ENCODE measurements at places on chromosomes 2 and 18.

DNA sequence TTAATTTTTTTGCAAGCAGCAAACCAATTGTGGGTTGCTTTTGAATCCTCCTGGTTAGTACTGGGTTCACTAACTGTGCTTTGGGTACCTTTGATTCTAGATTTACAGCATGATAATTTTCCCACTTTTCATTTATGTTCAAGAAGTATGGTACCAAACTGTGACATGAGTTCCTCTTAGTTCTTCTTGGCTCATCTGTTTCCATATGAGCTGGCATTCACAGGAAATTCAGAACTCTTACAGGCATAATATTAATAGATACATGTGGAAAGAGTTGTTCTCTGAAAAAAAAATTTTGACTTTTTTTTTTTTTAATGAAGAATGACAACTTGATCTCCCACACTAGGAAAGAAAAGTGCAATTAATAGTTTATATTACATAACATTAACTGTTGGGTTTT lies 59.4 kb downstream of the FMNL2 start:
- no peak for DNase-seq

- no peak for DNase-seq
Observed at GRCh38 chr2:8203364-8203763, 478.5 kb upstream of the ID2 start.

DNA sequence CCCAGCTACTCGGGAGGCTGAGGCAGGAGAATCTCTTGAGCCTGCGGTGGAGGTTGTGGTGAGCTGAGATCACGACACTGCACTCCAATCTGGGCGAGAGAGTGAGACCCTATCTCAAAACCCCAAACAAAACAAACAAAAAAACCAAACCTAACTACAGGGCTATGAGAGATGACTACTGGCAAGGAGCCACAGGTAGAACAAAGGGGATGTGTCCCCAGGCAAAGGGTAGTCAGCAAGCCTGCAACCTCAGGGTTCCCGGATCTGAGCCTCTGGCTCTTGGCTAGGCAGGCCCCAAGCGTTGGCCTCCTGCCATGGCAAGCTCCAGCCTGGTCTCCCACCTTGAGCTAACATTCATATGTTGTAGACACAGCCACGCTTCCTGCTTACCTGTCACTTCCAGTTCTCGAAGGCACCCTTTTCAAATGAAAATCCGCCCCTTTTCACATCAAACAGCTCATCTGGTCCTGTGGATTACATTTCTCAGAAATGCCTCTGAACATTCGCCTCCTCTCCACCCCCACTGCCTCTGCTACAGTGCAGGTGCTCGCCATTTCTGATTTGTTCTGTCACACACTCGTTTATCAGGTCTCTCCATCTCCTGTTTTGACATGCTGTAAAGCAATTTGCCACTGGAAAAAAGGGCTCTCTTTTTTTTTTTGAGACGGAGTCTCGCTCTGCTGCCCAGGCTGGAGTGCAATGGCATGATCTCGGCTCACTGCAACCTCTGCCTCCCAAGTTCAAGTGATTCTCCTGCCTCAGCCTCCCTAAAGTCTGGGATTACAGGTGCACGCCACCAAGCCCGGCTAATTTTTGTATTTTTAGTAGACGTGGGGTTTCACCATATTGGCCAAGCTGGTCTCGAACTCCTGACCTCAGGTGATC lies 13.1 kb upstream of the ACTR3 start:
- DNase-seq: peak; percentile 89

- DNase-seq: no peak
Observed at GRCh38 chr2:100520224-100520623, 42.6 kb upstream of the PDCL3 start.

- DNase-seq: no peak
Observed at GRCh38 chr2:229335330-229335729, 64.2 kb upstream of the PID1 start.

DNA sequence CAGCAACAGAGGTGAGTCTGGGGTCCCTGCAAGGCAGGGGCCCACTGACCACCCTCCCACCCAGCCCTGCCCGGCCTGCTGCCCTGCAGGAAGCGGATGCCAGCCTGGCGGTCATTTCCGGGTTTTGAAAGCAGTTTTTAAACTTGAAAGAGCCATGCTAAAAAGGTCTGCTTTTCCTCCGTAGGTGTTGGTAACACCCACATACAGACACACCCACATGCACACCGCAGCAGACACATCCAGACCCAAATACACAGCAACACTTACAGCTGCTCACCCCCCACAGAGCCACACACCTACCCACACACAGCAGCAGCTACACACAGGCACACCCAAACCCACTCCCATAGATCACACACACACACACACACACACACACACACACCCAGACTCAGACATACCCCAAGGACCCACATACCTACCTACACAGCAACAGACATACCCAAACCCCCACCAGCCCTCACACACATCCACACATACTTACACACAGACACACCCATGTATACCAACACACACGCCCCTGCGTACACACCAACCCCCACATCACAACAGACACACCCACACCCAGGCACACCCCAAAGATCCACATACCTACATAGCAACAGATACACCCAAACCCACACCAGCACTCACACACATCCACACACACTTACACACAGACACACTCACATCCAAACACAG lies 7.6 kb downstream of the ZFP36L2 start:
- DNase-seq: peak; percentile 56

DNA sequence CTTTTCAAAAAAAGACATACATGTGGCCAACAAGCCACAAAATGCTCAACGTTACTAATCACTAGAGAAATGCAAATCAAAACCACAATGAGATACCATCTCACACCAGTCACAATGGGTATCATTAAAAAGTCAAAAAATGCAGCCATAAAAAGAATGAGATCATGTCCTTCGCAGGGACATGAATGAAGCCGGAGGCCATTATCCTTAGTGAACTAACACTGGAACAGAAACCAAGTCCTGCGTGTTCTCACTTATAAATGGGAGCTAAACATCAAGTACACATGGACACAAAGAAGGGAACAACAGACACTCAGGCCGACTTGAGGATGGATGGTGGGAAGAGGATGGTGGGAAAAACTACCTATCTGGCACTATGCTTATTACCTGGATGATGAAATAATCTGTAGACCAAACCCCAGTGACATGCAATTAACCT lies 17.8 kb upstream of the ATL2 start:
- no peak for DNase-seq

DNA sequence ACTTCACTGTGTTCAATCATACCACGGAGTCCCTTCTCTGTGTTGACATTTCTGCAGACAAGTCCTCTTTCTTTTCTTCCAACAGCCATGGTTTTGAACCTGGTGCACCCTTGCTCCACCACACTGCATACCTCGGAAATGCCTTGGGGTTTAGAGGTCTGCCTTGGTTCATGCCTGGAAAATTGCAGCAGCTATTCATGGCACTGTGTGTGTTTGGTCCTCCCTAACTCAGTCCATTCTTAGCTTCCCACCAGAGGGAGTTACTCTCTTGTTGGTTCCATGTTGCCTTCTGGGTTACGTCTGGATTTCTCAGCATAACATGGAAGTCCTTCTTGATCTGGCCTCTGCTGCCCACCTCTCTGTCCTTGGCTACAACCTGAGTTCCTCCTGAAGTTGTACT lies 206.0 kb downstream of the FHOD3 start:
- DNase-seq: no peak

DNA sequence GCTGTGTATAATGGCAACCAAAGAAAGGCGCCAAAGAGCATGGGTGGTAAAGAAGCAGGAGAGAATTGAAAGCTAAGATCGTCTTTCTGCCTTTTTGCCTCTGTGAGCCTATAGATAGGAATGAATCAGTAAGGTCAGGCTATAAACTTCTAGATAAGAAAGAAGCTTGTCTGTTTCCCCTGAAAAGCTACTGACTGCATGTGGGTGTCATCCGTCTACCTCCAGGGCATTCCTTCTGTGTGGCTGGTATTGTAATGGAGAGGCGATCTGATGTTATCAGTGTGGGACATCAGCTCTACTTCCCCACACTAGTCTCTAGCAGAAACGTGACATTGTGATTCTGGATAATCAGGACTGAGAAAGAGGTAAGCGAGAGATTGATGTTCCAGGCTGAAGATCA lies 63.4 kb upstream of the PLA2R1 start:
- no peak for DNase-seq

GRCh38 chr2:223613017-223613950 lies 11.1 kb upstream of the SCG2 start:
- no peak for DNase-seq

GRCh38 chr18:7684966-7685365 lies 117.8 kb downstream of the PTPRM start:
- no peak for DNase-seq

GRCh38 chr2:179255129-179255528 lies 9.5 kb downstream of the SESTD1 start:
- no peak for DNase-seq

DNA sequence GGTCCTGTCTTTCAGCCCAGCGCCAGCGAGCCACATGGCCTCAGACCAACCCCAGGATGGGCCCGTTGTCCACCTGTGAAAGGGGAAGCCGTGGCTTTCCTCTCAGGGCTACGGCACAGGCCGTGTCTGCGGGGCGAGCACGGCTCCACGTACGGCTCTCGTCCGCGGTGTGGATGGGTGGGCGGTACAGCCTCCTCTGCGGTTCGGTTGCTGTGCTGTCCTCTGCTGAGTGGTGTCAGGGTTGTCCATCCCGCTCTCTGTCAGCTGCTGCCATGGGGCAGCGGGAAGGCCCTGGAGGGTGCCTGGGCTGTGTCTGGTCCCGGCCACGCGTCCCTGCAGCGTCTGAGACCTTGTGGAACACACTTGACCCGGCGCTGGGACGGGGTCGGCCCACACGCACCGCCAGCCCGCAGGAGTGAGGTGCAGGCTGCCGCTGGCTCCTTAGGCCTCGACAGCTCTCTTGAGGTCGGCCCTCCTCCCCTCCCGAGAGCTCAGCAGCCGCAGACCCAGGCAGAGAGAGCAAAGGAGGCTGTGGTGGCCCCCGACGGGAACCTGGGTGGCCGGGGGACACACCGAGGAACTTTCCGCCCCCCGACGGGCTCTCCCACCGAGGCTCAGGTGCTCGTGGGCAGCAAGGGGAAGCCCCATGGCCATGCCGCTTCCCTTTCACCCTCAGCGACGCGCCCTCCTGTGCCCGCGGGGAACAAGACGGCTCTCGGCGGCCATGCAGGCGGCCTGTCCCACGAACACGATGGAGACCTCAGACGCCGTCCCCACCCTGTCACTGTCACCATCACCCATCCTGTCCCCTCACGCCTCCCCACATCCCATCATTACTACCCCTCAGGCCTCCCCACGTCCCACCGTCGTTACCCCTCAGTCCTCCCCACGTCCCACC lies 128.7 kb downstream of the NFATC1 start:
- DNase-seq: peak; percentile 90

GRCh38 chr2:69933254-69933828 lies 18.4 kb downstream of the MXD1 start:
- no peak for DNase-seq

DNA sequence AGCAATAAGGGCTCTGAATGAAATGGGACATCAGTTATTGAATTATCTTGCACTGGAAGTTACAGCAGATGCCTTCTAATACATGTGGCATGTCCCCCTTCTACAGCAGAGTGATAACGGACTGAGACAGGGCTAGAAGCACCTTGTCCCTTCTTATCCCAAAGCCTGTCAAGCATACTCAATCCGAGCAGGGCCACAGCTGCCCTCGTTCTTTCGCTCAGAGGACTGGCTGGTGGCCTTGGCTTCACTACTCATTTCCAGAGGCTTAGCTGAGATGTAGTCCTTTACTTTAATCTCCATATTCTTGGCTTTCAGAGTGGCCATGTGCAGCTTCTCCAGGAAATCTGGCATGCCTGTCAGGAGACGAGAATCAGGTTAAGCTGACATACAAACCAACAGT lies 22.1 kb downstream of the STARD7 start:
- DNase-seq: no peak

DNA sequence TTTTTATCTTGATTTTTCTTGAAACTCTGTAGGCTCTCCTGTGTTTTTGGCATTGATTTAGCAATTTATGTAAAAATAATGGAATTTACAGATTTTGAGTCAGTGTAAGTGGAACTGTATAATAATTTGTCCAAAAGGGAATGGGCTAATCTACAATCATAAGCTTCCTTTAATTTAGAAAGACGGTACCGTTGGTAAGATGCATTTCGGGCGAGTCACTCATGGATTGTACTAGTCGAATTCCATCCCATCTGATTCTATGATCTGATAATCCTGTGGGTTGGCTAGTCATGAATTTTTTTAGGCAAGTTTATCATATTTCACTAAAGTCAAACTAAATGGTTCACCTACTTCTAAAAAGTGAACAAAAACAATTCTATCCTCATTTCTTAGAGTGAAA lies 133.4 kb downstream of the ZNF407 start:
- no peak for DNase-seq

GRCh38 chr2:153623020-153623419 lies 144.5 kb upstream of the RPRM start:
- DNase-seq: no peak

GRCh38 chr18:3511980-3512379 lies 62.0 kb downstream of the TGIF1 start:
- DNase-seq: no peak

GRCh38 chr2:48157150-48157549 lies 250.9 kb upstream of the FBXO11 start:
- no peak for DNase-seq

DNA sequence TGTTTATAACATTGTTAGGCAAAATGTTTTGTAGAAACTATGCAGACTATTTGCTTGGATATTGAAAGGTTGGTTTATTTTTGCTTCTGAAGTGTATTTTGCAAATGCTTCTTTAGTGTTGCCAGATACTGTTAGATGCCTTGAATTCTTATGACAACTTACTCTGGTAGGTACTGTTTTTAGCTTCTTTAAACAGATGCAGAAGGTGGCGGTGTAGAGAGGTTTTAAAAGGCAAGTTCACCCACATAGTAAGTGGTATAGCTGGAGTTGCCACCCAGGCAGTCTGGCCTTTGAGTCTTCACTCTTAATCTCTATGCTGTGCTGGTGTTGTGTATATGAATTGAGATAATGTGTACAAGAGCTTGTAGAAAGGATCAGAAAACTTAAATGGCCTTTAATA lies 3.6 kb downstream of the PCYOX1 start:
- DNase-seq: no peak

DNA sequence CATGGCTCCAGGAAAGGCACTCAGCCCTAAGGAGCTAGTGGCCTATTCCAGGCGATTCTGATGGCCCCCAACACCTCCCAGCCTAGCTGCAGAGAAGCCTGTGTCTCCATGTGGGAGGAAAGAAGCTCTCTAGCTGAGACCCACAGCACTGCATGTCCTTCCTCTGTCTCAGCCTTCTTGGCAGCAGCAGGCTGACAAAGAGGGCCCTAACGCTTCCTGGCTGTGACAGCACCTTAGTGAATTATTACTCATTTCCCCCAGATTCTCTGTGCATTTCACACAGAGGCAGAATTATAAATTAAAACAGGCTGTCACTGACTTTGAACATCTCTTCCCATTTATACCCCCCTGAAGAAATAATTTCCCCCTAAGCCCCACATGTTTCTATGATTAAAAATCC lies 206.8 kb downstream of the CLIP4 start:
- no peak for DNase-seq

GRCh38 chr2:126855606-126856005 lies 43.1 kb upstream of the TEX51 start:
- DNase-seq: no peak

GRCh38 chr2:33477473-33478468 lies 1.3 kb downstream of the RASGRP3 start:
- DNase-seq: no peak

- no peak for DNase-seq
Observed at GRCh38 chr2:100660851-100661584, 98.2 kb downstream of the PDCL3 start.

Measured in stimulated activated naive CD8-positive, alpha-beta T cell treated with anti-CD3 and anti-CD28 coated beads, Interleukin-15, amount 100 ng/mL, for 72 hours (primary cell).